ENCODE measurements at places on chromosomes 7 and 10.

DNA sequence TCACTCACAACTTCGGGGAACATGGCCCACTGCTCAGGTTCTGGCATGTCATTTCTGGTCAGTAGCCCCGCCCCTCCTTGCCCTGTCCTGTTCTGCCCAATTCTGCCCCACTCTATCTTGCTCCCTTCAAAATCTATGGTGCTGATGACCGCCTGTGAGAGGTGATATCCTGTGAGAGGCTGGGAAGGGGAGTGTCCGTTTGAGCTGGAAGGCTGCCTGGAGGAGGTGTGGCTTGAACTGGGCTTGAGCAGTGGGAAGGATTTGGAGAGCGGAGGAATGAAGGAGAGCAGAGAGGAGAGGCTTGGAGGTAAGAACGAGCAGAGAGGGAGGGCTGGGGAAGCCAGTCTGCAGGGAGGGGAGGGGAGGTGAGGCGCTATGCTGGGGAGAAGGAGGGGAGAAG is 145.3 kb downstream of the RPS24 start:
- peak; percentile 86 for ATAC-seq

GRCh38 chr7:92076509-92076908 is 57.8 kb downstream of the CYP51A1 start:
- no peak for ATAC-seq

DNA sequence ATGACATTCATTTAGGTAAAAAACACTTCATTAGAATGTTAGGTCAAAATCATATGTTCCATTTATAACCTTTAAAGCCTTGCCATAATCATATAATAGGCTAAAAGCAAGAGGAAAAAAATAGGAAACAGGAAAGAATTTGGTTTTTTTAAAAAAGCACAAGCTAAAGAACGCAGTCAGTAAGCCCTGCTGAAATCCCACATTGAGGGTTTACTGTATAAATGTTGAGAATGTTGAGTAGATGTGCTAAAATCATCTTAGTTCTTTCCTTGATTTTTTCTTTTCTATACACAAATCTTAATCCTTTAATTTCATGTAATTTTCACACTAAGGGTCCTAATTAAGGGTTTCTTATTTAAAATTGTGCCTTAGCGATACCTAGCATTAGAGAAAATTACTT is 133.0 kb downstream of the TSPAN12 start:
- no peak for ATAC-seq

GRCh38 chr10:60798031-60798430 is 19.8 kb downstream of the CDK1 start:
- ATAC-seq: no peak

- peak; percentile 10 for ATAC-seq
These were observed 2.3 kb downstream of the LRRTM3 start for GRCh38 chr10:66927971-66928770.

GRCh38 chr7:13153742-13154141 is 466.3 kb downstream of the ARL4A start:
- no peak for ATAC-seq

DNA sequence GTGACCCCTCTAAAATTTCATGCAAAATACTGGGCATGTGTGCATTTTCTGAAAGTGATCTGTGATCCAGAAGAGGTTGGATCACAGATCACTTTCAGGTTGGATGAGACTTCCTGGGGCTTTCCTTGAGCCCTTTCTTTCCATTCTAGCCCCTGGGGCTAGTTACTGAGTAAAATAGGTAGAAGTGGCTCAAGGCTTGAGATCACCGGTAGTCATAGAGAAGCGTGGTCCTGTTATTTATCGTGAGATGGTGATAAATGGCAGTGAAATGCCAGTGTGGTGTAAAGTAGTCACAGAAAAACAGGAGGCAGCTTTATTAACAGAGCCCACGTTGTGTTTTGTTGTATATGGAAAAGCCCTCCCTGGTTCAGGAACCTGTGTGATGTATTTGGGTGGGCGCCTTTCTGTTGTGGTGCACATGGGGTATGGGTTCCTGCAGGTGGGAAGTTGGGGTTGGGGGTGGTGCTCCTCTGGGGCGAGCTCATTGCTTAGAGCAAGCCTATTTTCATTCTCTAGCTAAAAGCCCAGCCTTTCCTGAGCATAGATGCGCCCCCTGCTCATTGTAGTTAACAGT is 34.0 kb upstream of the SH2D4B start:
- no peak for ATAC-seq

Data from motor neuron (in vitro differentiated cells).